ENCODE measurements at places on chromosomes 11 and 22. TPM values are rescaled to one million over a fixed set of nuclear protein-coding genes. Genes with fewer than 3 reads are reported as not detected.

MUC6 gene
- polyA plus RNA-seq = not detected

GSTT2 gene
- 0.43 TPM for polyA plus RNA-seq

MS4A5 gene
- polyA plus RNA-seq = not detected

PRDM11 gene
- 2.5 TPM for polyA plus RNA-seq

FOLH1 gene
- polyA plus RNA-seq = 0.24 TPM

PPARA gene
- polyA plus RNA-seq = 0.71 TPM

APOA5 gene
- polyA plus RNA-seq = not detected

GRM5 gene
- polyA plus RNA-seq = 6.9 TPM

APOC3 gene
- polyA plus RNA-seq = not detected

PRDM10 gene
- 7.3 TPM for polyA plus RNA-seq

BCO2 gene
- polyA plus RNA-seq = 18.7 TPM

DEUP1 gene
- 4.7 TPM for polyA plus RNA-seq

HSD17B12 gene
- 57.7 TPM for polyA plus RNA-seq

BTBD18 gene
- not detected for polyA plus RNA-seq

MFNG gene
- not detected for polyA plus RNA-seq

PKP3 gene
- polyA plus RNA-seq = not detected

NRGN gene
- 0.62 TPM for polyA plus RNA-seq

OR5A2 gene
- polyA plus RNA-seq = not detected

TEX54 gene
- polyA plus RNA-seq = not detected

FREY1 gene
- polyA plus RNA-seq = not detected

RBFOX2 gene
- polyA plus RNA-seq = 99.6 TPM

CARNS1 gene
- 0.41 TPM for polyA plus RNA-seq
